ENCODE measurements at places on chromosomes 2 and 18.

DNA sequence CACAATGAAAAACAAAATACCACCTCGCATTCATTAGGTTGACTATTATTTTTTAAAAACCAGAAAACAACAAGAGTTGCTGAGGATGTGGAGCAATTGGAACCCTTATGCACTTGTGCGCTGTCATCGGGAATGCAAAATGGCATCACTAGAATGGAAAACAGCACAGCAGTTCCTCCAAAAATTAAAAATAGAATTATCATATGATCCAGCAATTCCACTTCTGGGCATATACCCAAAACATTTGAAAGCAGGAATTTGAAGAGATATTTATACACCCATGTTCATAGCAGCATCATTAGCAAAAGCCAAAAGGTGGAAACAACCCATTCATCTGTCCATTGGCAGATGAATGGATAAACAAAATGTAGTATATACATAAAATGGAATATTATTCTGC is 11.9 kb upstream of the NMUR1 start:
- DNase-seq, result no peak

- no peak for DNase-seq
Measured at GRCh38 chr2:233446121-233446520, 91.8 kb downstream of the DGKD start.

DNA sequence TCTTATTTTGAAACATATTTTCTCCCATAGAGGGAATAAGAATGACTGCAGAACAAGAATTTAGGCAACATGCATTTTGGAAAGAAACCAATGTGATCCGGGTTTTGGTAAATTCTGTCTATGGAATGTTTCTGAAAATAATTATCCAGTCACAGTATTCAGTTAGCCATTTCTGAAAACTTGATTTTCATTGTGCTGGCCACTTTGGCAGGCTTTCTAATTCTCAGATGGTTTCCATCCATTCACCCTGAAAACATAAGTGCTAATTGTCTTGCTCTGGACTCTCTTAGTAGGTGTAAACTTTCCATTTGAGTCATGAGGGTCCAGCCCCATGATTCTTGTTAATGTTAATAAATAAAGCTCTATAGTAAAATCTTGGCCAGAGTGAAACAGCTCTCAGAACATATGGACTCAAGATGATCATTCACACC is 176.5 kb downstream of the RBM43 start:
- no peak for DNase-seq

DNA sequence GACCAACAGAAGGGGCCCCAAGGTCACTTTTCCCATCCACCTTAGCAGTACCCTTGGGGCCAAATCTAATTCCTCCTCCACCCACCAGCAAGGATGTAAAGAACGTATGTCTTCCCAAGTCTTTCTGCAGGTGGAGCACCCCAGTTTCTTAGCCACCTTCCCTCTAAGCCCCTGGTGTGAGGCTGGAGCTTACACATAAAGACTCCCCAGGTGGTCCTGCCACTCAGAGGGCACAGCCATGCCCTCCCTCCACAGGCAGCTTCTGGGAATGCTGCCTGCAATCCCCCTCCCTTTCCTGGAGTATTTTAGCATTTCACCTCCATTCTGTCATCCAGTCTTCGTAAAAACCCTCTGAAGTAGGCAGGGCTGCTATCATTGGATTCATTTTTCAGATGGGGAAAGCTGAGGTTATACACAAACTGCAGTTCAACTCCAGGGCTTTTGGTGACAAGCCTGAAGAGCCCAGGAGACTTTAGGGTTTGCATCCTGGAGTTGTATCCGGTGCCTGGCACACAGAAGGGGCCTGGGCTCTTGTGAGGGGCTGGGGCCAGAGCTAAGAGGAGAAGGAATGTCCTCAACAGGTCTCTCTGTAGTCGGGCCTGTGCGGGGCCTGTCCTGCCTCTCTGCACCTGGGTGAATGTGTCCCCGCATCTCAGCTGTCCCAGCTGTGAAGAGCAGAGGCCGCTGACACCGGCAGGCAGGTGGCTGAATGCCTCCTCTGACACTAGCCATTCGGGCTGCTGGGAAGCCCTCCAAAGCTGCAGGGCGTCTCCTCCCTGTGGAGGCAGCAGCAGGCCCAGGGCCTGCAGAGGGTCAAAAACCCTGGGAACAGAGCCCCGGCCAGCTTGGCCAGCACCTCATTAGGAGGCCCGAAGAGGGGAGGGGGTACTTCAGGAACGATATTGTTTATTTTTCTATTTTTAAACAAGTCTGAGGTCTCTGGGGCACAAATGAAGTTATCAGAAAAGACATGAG is 27.6 kb downstream of the CIB4 start:
- no peak for DNase-seq

DNA sequence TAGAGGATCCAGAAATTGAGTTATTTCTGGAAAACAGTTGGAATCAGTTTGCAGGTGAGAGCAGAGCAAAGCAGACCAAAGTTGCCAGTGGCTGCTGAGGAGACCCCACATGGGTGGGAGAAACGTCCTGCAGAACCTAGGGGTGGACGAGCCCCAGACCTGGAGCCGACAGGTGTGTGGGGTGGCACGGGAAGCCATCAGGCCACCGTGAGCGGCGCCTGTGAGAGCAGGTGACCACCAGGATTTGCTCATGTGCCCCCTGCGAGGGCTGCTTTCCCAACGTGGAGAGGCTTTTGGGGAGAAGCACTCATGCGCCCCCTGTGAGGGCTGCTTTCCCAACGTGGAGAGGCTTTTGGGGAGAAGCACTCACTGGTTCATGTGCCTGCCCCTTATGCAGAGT is 116.8 kb upstream of the NFATC1 start:
- DNase-seq, result no peak

DNA sequence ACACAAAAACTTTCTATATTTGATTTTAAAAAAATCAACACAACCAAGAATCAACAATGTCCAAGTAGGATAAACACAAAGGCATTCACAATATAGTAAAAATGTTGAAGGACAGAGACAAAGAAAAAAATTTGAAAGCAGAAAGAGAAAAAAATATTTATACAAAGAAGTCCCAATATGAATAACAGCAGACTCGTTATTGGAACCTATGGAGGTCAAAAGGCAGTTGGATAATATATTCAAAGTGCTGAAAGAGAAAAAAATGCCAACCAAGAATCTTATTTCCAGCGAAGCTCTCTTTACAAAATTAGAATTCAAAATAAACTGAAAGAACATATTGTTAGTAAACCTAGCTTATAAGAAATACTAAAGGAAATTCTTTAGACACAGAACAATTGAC is 859.5 kb downstream of the LRP1B start:
- DNase-seq, result no peak

- DNase-seq, result no peak
Measured at GRCh38 chr2:109689182-109689930, 75.2 kb downstream of the SOWAHC start.

DNA sequence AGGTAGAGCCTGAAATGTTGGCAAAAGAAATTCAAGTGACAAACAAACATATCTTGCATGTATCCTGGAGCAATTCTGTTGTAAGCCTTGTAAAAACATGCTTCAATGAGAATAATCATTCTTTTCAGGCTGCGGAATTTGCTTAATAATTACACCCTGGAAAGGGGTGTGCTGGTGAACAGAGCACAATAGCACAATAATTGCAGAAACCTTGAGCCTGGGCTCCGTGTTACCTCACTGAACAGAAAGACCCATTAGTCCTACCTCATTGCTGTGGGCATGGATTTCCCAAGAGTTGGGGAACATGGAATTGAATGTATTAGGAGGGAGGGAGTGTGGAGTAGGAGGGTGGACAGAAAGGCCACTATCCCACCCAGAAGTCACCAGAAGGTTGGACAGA is 168.0 kb upstream of the ALKAL2 start:
- no peak for DNase-seq

DNA sequence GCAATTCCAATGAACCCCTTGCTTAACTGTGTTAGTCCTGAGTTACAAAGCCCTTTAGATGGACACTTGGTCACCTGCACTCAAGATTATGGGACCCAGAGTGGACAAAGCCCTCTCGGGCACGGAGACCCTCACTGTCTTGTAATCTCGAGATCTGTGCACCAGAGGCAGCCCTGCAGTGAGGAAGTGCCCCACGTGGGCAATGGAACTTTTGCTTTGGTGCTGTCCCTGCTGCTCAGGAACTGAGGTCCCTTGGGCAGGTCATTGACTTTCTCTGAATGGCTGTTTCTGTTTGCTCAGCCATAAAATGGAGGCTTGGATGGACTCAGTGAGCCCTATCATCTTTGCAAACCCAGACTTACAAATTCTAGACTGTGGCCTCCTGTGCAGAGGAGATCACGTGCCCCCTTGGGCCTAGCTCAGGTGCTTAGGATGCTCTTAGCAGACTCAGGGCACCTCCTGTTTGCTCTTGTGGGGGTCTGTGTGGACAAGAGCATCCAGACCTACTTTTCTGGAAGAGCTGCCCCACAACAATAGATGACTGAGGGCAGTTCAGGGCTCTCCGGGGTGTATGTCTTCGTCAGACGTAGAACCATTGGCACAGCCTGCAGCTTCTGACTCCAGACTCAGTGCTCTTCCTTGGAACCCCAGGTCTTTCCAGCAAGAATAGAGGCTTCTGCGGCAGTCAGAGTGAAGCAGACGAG is 94.5 kb upstream of the HS6ST1 start:
- DNase-seq, result no peak

DNA sequence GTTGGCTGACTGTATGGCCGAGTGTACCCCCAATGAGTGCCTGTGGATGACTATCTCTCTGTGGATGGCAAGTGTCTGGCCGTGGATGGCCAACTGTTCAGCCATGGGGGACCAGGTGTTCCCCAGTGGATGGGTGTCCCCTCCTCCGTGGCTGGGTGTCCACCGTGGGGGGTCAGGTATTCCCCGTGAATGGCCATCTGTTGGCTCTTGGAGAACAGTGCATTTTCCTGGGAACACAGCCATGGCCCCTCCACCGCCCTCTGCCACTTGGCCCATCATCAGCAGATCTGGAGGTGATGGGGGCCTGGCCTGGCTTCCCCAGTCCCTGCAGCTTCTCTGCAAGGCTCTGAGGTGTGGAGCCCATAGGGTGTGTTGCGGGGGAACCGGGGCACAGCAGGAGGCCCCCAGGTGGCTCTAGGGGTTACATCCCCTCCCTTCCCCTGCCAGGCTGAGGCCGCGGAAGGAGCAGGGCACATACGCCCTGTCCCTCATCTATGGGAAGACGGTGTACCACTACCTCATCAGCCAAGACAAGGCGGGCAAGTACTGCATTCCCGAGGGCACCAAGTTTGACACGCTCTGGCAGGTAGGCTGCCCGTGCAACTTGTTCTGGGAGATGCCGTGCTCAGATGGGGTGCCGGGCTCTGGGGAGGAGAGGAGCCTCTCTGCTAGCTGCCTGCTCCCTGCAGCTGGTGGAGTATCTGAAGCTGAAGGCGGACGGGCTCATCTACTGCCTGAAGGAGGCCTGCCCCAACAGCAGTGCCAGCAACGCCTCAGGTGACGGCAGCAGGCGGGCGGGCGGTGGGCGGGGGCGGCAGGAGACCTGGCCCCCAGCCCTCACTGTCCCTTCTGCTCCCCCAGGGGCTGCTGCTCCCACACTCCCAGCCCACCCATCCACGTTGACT is 19.3 kb downstream of the ZAP70 start:
- DNase-seq, result no peak

DNA sequence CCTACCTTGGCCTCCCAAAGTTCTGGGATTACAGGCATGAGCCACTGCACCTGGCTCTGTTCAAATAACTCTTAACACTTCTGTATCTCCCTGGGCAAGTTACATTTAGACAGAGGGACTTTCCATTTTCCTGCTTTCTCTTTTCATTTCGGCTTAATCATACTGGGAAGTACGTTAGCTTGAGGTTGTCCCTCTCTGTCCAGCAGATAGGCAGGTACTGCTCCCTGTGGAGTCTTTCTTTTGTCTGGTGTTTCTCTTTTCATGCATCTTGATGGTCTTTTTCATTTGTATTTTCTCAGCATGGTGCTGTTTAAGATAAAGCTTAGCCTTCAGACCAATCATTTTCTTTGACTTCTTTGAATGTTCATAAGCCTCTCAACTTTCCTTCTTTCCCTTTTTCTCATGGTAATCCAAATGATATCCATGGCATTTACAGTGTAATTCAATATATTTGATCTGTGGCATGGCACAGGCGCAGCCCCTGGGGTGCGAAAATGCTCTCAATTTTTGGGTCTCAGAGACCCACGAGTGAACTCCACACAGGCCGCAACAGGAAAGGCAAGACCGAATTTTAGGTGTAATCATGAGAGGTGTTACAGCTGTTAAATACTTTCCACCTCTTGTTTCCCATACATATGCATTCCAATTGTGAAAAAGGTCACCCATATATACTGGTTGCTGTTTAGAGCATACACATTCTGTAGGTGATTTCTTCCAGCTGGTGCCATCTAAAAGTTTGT is 99.9 kb upstream of the MYO3B start:
- no peak for DNase-seq

DNA sequence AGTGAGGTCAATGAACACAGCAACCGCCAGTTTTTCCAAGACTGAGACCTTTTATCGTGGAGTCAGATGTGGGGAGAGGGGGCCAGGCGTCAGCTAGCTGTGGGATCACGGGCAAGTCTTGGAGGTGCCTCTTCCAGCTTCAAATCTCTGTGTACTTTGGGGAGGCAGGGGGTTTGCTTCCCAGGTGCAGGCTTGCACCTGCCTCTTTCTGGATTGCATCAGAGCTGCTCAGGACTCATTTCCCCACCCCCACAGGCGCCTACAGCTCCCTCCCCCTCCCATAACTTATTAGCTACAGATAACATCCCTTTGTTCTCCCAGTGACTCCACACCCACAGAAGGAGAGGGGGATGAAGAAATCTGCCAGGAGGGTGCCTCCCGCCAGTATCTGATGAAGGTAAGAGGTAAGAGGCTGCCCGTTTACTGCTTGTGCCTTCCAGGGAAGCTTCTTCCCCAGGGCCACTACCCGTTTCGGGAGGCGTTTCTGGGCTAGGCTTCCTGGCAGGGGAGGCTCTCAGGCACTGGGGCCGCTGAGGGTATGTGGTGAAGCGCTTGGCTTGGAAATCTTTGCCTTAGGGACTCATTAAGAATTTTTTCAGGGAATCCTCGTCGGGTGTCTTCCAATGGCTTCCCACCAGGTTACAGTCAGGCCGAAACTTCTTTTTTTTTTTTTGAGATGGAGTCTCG is 18.8 kb upstream of the MRPL33 start:
- no peak for DNase-seq

GRCh38 chr2:202251494-202251893 is 13.1 kb upstream of the SUMO1 start:
- DNase-seq, result no peak

GRCh38 chr2:18987016-18987415 is 371.4 kb downstream of the OSR1 start:
- no peak for DNase-seq

DNA sequence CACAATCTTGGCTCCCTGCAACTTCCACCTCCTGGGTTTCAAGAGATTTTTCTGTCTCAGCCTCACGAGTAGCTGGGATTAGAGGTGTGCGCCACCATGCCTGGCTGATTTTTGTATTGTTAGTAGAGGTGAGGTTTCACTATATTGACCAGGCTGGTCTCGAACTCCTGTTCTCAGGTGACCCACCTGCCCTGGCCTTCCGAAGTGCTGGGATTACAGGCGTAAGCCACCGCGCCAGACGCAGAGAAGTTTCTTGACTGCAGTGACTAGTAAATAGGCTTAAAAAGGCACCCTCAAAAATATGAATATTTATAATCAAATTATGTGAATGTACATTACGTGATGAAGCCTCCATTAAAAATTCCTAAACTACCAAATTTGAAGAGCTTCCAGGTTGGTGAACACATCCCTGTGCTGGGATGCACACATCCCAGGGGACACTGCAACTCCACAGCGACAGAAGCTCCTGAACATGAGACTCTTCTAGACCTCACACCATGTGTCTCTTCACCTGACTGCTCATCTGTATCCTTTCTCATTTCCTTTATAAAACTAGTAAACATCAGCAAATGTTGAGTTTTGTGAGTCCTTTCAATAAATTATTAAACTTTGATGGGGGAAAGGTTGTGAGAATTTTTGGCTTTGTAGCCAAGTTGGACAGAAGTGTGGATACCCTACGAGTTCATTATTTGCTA is 203.3 kb upstream of the SPOPL start:
- no peak for DNase-seq

Data from AG08396 (cell line).